Vagina (tissue), 2 donors: ENCODE measurements at places on chromosomes 4 and X.

GRCh38 chrX:73400136-73400748, 46.6 kb upstream of the CDX4 start:
- DNase-seq, result no peak

DNA sequence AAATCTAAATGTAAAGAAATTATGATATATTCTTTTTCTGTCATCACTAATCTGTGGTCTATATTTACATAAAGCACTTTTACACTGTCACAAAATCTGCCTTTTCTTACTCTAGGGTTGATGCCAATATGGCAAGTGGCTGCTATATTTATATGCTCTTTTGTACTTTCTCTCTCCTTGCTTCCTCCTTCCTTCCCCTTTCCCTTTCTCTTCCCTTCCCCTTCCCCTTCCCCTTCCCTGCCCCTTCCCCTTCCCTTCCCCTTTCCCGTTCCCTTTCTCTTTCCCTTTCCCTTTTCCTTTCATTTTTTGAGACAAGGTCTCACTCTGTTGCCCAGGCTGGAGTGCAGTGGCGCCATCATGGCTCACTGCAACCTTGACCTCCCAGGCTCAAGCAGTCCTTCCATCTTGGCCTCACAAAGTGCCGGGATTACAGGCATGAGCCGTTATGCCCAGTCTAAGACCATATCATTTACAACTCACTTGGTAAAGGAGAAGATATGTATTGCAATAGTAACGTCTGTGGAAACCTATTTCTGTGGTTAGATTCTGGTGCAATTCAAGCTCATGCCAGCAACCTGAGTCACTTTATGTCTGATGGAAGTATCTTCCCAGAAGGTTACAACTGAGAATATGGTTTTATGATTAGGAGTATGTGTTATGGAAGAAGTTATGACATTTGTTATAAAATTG, 13.9 kb upstream of the PLAC8 start:
- DNase-seq, result no peak

- no peak for DNase-seq
Observed at GRCh38 chrX:9370893-9371292, 94.0 kb upstream of the TBL1X start.

DNA sequence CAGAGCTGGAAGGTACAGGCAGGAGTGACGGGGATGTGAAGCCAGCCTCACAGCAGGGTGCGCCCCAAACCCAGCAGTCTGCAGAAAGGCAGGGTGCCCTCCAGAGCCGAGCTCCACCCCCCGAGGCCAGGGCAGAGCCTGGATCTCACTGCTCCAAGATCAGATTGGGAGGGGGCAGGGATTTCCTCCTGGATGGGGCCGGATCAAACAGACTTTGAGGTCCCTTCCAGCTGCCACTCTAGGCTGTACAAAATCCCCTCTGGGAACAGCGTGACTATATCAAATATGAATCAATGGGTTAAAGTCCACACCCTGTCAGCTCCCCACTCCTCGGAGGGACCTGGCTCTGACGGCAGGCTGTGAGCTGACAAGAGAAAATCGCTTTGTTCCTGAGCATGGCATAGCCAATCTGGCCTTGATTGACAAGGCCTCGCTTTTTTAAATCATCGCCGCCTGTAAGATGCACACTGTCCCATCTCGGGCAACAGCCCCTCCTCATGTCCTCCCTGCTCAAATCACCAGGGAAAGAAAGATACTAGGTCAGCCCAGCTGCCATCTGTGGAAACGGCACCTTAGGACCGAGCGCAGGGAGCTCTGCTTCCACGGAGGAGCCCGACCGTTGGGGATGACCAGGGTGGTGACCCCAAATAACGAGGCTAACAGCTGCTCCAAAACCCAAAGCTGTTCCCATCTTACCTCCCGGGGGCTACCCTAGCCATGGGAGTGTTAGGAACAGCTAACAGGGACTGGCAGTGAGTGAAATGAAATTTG, 39.9 kb downstream of the PSAPL1 start:
- DNase-seq, result peak; percentile 60
